HS-5 (cell line): ENCODE measurements at places on chromosomes 16 and 17.

DNA sequence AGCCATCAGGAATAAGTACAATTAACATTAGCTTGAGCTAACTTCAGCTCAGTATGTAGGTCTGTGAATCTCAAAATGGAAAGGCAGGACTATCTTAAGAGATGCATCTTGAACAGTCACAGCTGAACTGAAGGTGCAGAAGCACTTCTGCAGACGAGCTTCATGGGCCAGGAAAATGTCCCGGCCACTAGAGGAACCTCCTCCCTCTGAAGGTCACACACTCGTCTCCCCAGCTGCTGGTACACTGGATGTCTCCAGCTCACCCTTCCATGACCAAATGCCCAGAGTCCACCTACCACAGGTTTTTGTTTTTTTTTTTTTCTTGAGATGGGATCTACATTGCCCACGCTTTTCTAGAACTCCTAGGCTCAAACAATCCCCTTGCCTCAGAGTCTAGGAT, 33.2 kb downstream of the WDR59 start:
- no peak for DNase-seq

DNA sequence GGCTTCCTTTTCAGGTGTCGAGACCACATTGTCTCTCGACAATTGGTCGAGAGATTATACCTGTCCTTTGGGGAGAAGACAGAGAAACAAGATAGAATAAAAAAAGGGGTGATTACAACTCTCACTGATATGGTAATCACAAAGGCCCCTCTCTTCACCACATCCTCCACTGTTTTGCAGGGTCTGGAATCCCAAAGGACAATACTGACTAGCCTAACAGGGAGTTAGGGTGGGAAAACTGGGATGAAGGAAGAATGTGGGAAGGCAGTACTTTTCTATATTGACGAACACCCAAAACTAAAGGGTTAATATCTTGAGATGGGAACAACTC, 6.1 kb downstream of the ABCA5 start:
- no peak for DNase-seq

DNA sequence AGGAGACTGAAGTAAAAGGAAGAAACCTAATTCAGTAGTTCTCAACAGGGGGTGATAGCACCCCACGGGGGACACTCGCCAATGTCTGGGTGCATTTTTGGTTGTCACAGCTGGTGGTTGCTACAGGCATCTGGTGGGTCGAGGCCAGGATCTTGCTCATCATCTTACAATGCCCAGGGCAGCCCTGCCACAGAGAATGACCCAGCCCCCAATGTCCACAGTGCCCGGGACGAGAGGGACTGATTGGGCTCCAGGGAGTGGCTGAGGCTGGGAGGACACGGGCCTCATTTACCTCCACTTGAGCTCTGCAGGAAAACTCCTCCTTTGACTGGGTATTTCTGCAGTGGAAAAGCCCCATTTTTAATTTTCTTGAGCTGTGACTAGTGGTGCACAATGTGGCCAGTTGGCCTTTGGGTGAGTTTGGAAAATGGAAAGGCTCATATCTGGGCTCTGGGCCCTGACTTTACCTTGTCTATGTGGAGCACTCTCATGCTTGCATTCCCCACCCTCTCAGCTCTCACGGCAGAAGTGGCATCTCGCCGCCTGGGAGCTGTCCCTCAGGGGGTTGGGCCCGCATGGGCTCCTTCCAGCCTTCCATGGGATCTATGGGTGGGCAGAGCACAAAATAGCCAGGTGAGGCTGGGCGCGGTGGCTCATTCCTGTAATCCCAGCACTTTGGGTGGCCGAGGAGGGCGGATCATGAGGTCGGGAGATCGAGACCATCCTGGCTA, 37.7 kb upstream of the IRF8 start:
- DNase-seq = no peak

GRCh38 chr16:23125277-23125676, 24.0 kb downstream of the USP31 start:
- no peak for DNase-seq

DNA sequence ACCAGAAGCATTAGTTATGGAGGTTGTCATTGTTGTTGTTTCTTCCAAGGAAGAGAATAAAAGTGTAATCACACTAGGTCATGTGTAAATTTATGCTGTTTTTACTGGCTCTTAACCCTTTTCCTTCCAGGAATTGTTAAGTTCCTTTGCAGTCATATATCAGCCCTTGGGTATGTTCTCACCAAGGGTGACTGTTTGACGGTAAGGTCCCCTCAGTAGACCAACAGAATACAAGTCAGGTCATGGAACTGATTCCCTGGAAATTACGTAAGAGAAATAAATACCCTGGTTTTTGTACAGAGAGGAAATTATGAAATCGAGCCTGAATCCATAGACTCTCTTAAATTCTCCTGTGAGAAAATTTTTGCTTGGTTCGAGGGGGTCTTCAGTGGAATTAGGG, 11.2 kb upstream of the KCNJ2 start:
- no peak for DNase-seq

- no peak for DNase-seq
Observed at GRCh38 chr16:27678955-27679354, 129.0 kb downstream of the KATNIP start.

DNA sequence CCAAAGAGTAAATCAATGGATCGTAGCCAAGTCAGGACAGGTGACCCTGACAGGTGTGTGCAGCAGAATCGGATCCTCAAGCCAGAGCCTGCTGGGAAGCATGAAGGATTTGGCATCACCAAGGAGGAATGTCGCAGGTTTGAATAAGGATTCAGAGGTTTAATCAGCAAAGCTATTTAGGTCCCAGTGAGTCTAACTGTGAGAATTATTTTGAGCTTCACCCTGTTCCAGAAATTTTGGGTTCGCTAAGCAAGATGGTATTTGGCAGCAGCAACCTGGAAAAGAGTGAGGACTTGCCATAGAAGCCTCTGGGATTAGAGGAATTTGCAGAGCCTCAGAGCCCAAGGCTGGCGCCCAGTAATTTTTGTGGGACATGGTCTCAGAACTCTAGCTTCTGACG, 173.0 kb downstream of the CCDC182 start:
- no peak for DNase-seq

DNA sequence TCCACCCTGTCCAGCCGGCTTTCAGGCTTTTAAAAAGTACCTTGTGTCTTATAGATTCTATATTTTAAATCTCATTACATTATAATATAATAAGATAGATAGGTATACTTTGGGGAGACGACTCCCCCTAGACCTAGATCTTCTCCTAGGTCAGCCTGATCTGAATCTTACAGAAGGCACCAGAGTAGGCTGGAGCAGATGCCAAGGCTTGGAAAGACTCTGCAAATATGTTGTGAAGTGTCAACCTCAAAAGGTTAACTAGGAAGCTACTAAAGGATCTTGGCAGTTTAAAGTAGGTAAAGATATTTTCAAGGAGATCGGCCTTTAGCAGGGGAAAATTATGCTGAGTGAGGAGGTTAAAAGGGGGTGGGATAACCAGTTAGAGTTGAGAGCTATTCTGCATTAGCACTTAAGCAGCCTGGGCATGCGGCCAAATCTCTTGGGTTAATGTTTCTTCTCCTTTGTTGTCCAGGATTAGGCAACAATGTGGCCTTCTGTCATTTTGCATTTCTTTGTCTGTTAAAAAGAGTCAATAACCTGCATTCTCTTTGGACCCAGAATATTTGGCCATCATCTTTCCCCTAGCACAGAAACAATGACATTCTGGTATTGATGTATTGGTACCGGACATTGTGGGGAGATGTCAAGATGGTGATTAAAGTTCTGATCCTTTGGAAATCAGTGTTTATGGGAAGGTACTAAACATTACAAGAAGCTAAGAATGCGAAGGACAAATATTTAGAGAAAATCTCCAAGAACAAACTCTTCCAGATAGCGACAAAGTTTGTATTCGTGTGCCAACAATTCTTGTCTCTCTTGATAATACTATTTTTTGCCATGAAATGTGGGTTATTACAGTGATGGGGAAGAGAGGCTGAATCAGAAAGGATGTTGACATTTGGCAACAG, 51.2 kb upstream of the DHX40 start:
- DNase-seq = no peak

DNA sequence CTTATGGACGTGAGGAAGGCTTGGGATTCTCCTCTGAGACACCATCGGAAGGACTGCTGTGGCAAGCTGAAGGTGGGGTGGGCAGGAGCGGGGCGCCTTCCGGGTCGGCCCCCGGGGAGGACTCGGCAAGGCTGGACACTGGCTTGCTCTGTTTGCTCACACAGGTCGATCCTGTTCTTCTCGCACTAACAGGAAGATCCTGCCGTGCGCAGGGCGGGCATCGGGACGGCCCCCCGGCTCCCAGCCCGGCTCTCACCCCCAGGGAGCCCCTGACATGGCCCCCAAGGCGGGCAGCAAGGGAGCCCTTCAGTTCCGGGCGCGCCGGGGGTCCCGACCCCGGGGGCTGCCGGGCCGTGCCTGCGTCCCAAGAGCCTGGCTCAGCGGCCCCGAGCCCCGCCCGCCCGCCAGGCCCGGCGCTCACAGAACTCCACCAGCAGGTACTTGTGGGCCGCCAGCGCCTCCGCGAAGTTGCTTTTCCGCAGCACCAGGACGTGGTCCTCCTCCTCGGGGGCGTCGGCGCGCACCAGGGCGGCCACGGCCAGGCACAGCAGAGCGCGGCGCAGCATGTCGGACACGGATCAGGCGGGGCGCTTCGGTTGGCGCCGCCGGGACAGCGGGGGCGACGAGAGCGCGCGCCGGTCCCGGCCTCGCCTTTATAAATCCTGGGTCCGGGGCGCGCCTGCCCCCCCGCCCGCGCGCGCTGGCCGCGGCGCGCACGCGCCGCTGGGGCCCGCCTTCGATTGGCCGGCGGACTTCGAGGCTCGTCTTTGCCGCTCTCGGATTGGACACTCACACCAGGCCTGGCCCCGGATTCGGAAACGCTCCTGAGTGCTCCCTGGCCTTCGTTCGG, at the start of gene P4HB:
P4HB (minus strand) TSS at position 630 of the 850 bp plus-strand sequence; CDS start at position 566, 64 bp downstream.
- DNase-seq = no peak

DNA sequence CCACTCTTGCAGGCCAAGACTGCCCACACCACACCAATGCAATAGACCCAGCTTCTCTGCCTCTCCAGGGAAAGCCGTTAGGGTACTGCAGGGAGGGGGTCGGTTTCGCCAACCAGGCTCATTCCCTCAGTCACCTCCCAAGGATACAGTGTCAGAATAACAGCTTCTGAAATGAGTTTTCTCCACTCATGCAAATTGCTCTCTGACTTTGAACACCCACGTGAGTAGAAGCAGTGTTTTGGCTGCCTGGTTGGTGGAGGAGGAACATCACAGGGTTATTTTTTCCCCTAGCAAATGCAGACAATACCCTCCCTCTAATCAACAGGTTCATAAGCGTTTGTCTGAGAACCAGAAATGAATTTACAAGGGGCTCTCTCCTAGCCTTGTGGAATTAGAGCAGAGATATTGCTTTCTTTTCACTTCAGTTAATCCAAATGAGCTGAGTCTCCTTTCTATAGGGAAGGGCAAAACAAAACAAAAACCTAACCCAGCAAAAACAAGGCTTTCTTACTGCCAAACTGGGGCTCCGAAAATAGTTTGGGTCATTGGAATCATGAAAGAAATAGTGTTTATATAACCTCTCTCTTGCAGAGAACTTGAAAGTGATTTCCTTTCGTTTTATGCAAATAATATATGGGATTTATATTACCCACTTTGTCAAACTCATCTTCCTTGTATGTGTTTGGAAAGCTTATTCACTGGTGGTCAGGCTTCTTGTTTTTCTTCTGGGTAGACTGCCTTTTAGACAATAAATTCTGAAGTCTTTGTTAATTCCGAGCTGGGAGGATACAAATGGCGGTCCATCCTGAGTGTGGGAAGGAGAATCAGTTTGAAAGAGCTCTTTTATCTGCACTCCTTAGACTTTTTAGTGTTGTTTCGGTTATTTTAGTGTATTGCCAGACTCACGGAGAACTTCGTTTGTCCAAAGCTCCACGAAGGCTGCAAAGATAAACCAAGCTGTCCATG, 229.9 kb downstream of the MSI2 start:
- DNase-seq = no peak

DNA sequence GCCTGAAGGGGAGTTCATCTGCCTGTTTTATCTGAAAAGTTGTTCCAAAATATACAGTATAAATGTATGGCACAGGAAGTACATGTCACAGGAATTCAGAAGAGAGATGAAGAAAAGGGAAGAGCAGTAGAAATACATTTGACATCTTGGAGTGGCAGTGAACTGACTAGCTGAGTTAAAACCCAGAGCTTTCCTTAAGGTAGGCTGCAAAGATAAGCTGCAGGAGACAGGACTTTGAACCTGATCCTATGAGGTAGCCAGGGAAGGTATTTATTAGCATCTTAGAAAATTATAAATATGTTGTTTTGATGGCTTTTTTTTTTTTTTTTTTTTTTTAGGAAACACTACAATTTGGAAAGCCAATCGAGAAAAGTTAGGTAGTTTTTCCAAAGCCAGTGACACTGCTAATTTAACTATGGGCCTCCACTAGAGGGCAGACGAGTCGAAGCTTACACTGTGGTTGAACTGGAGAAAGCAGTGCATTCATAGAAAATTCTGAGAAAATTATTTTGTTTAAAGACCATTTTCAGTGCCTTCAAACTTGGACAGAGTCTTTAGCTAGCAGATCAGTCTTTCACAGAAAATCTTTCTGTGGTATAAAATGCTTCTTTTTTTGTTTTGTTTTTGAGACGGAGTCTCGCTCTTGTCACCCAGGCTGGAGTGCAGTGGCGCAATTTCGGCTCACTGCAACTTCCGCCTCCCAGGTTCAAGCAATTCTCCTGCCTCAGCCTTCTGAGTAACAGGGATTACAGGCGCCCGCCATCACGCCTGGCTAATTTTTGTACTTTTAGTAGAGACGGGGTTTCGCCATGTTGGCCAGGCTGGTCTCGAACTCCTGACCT, 122.3 kb downstream of the SSH2 start:
- DNase-seq = peak; percentile 37

DNA sequence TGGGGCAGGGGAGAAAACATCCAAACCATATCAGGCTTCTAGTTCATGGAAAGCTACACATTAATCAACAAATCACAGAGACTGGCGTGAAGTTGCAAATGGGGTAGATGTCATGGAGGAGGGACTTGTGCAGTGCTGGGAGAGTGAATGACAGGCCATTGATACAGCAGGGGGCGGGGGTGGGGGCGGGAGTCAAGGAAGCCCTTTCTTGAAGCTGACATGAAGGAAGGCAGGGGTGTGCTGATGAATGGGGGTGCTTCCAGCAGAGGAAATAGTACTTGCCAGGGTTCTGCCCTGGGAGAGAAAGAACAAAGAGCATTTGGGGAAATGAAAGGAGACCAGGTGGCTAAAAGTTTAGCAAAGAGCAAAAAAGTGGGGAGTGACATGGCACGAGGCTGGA, 269.9 kb downstream of the SHISA9 start:
- no peak for DNase-seq

DNA sequence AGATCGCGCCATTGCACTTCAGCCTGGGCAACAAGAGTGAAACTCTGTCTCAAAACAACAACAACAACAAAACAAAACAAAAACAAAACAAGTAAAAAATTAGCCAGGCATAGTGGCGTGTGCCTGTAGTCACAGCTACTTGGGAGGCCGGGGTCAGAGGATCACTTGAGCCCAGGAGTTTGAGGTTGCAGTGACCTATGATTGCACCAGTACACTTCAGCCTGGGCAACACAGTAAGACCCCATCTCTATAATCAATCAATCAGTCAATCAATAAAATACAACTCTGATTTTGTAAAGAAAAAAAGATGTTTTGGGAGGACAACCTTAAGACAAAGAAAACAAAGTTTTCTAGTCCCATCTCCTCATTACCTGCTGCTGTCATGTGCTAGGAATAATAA, 51.9 kb downstream of the MARCHF10 start:
- DNase-seq = no peak
